ENCODE measurements at places on chromosomes 11 and 22.

- no peak for DNase-seq
Measured at GRCh38 chr11:93659841-93660240, 1.6 kb upstream of the CEP295 start.

GRCh38 chr11:34380696-34381095, 22.9 kb upstream of the ABTB2 start:
- no peak for DNase-seq

- no peak for DNase-seq
Measured at GRCh38 chr22:21916309-21916918, 36.2 kb downstream of the PPM1F start.

GRCh38 chr11:122681070-122681469, 25.5 kb downstream of the UBASH3B start:
- DNase-seq, result no peak

Measured in endothelial cell (in vitro differentiated cells).